CD8-positive, alpha-beta memory T cell (primary cell): ENCODE measurements at places on chromosomes 7 and 10.

GRCh38 chr7:150860291-150860977 lies 8.1 kb downstream of the AOC1 start:
- DNase-seq = no peak

GRCh38 chr7:25216837-25217236 lies 11.4 kb downstream of the NPVF start:
- no peak for DNase-seq

- no peak for DNase-seq
Observed at GRCh38 chr10:83927166-83927565, 212.1 kb upstream of the GHITM start.

DNA sequence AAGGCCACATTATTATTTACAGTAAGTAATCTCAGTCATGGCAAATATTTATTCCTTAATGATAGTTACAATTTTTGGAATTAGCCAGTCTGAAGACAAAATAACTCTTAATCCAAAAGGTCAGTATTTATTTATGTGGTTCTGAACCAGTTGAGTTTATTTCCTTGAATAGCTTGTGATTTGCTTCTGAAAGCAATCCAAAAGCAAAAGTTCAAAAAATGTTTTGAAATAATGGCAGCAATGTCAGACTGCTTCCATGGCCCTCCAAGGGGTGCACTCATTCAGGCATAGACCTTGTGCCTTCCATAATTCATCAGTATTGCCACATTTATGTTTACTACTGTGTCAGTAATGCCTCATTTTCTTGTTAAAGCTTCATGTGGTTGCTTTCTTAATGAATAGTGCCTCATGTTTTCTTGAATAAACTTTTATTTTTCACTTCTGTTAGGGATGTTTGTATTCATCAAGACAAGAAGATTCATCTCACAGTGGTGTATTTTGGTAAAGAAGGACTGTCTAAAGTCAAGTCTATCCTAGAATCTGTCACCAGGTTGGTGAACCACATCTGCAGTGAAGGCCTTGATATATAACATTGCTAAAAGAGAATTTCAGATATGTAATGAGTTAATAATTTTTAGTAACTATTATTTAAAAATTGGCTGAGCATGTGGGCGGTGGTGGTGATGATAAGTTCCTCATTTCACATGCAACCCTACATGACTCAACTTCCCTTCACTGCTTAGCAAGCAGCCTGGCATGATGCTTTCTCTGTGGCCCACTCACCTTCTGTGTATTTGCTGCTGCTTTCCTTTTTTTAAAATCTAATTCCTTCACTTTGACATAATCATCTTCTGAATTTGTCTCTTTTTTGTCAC lies 22.0 kb downstream of the CSGALNACT2 start:
- no peak for DNase-seq

- DNase-seq = no peak
Observed at GRCh38 chr10:75049316-75050148, 61.9 kb upstream of the SAMD8 start.

DNA sequence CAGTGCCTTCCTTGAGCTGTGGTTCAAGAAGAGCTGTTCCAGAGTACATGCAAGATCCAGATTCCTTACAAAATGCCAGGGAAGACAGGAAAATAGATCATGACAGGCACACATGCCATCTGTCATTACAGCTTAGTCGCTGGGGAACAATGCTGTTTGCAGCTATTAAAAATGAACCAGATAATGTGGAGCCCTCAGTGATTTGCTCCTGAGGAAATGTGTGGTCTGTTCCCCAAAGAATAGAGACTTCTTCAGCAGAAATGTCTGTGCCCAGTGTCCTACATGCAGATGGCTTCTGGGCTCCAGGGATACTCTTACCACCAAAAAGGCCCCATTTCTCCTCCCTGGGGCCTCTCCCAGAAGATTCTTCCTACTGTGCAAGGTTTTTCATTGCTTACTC lies 627.9 kb downstream of the SORCS3 start:
- no peak for DNase-seq

DNA sequence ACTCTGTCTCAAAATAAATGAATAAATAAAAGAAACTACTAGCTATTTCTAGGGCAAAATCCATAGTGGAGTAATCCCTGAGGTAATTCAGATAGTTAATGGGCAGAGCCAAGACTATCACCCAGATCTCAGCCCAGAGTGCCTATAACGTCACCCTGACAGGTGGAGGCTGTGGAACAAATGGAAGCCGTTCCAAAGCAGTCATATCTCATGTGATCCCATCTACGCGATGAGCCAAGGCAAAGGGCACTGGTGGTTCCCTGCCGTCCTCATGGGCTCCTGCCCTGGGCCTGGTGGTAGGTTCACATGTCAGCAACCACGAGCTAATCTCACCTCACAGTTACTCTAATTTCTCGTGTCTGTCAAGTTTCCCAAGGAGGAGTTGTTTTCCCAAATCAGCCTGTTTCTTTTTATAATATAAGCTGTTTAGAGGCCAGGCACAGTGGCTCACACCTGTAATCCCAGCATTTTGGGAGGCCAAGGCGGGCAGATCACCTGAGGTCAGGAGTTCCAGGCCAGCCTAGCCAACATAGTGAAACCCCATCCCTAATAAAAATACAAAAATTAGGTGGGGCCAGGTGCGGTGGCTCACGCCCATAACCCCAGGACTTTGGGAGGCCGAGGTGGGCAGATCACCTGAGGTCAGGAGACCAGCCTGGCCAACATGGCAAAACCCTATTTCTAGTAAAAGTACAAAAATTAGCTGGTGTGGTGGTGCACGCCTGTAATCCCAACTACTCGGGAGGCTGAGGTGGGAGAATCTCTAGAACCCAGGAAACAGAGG lies 22.5 kb upstream of the ASCC1 start:
- no peak for DNase-seq

DNA sequence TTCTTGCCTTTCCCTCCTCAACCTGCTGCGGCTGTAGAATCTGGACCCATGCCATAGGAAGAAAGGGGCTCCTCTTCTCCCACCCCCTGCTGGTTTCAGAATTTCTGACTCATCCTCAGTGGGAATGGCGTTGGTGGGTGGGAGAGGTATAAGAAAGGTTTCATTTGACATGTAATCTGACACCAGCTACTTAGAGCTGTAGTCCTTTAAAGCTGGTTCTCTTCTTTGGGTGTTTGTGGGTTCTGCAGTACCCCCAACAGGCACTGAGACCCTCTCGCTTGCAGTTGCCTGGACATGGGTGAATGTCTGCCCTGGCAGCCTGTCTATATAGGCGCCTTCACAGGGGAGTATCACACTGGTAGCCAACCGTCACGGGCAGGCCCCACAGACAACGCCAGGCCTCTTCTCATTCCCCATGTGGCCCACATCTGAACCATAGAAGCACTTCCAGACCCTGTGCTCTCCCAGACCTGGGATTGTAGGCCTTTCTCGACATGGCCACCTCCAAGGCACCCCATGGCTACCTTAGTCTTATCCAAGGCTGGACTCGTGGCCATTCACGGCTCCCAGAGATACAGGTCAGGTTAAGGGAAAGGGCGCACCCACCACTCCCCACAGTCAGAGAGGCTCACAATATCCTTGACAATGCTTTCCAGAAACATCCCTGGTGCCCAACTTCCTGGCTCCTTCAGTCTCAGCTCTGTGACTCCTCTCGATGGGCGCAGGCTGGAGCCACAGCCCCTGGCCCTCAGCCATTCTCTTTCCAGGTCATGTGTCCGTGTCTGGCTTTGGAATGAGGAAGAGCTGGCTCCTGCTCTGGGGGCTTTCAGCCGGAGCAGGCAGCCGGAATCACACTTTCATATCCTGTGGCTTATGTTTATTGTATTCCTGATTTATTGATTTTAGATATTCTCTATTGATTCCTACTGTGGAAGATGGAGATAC lies 17.5 kb downstream of the ZNF862 start:
- no peak for DNase-seq

GRCh38 chr10:126227762-126228134 lies 160.5 kb downstream of the ADAM12 start:
- no peak for DNase-seq

- no peak for DNase-seq
Observed at GRCh38 chr10:78684947-78685346, 383.8 kb upstream of the ZMIZ1 start.

DNA sequence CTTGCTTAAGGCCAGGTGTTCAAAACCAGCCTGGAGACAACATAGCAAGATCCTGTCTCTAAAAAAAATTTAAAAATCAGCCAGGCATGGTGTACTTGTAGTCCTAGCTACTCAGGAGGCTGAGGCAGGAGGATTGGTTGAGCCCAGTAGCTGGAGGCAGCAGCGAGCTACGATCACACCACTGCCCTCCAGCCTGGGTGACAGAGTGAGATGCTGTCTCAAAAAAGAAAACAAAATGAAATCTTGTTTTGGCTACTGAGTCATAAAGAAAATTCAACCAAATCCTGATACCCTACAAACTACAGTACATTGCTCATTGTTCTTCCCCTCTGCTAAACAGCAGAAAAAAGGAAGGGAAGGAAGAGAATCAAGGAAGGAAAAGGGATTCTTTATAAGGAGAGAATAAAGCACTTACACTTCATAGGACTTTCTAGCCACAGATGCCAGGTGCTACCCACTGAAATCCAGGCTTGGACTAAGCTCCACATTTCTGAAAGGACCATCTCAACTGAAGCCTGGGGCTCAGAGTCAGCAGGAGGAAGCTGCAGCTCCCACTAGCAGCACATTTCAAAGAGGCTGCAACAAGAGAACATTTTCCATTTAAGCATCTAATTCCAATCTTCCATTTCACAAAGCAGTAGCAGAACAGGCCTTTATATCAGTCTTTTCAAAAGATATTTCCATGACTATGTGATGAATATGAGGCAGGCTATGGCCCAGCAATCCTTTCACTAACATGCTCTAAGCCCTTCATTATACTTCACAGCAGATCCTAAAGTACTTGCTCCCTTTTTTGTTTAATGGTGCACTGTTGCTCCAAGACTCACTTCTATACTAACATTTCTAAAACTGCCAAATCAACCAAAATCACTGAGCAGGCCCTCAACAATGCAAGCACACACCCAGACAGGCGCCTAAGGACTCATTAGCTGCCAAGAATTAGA lies 13.5 kb downstream of the TNPO3 start:
- DNase-seq = no peak

GRCh38 chr7:150986099-150986512 lies 4.7 kb upstream of the NOS3 start:
- DNase-seq = peak; percentile 33

DNA sequence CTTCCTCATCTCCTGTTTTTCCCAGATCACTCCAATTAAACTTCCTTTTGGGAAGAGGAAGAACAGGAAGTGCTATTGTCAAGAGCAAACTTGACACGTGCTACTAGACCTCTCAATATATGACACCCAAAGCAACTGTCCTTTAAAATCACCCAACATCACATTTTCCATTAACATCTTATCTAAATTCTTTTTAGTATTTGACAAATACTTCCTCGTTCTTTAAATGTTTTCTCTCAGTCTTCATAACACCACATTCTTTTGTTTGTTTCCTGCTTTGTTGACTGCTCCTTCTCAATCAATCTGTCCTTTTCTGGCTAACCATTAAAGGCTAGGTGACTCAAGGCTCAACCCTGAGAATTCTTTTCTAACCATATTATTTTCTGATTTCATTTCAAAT lies 7.1 kb upstream of the TFPI2 start:
- DNase-seq = no peak

GRCh38 chr7:15057272-15057671 lies 154.7 kb upstream of the DGKB start:
- no peak for DNase-seq

GRCh38 chr10:127234306-127234800 lies 38.0 kb upstream of the INSYN2A start:
- DNase-seq = no peak

DNA sequence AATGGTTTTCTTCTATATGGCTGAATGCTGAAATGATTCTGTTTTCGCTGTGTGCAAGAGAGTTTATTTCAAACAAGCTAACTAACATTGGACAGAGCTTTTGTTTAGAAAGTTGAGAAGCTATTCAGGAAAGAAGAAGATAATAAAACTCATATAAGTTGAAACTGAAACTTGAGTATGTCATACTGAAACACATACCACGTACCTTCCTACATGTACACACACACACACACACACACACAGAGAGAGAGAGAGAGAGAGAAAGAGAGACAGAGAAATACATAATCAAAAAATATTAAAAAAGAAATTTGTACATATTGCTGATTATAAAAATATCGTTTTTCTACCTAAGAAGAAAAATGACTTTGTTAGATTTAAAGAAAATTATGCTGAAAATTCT lies 561.9 kb upstream of the KCND2 start:
- no peak for DNase-seq

DNA sequence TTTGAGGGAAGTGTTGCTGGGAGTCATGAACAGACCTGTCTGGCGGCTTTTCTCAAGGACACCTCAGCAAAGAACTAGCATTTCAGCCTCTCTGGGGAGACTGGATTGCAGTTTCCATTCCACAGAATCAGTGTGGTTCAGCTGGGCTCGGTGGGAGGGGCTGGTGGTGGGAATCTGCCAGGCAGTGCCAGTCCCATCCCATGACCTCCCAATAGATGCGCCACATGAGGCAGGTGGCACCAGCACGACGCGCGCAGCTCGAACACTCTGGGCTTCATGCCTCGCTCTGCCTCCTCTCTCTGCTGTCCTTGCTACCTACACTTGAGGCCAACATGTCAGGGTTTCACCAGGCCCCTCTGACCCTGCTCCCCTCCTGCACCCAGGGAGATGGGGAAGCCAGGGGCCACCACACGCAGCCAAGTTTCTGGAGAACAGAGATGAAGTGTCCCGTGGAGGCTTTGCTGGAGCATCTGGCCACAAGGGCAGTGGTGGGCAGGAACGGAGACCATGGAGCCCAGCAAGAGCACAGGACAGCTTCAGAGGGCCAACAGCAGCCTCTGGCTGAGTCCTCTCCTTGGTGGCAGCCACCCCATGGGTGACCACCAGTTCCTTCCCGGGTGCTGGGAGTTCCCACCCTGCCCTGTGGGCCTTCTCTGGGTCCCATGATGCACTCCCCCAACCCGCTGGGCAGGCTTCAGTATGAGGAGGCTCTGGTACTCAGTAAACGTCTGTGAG lies 2.3 kb downstream of the NACAD start:
- DNase-seq = no peak

GRCh38 chr7:92735707-92736106 lies 100.7 kb downstream of the CDK6 start:
- no peak for DNase-seq

- no peak for DNase-seq
Observed at GRCh38 chr10:71087622-71088021, 124.7 kb upstream of the UNC5B start.

DNA sequence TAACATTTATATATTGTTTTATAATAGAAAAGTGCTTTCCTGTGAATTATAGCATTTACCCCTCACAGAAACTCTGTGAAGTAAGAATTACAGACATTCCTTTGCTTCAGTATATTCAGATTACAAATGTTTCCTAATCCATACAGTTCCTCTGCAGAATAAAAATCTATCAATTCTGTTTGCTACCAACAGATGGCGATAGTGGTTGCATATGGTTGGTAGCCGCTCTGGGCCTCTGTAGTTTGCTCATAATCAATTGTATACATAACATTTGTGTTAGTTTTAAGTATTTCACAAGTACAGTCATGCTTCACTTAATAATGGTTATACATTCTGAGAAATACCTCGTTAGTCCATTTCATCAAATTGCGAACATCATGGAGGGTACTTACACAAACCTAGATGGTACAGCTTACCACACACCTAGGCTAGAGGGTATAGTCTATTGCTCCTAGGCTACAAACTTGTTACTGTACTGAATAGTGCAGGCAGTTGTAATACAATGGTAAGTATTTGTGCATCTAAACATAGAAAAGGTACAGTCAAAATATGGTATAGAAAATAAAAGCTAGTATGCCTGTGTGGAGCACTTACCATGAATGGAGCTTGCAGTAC lies 94.4 kb upstream of the STEAP4 start:
- no peak for DNase-seq
